ENCODE measurements at places on chromosomes 11 and 22. TPM values are rescaled to one million over a fixed set of nuclear protein-coding genes. Genes with fewer than 3 reads are reported as not detected.

DNA sequence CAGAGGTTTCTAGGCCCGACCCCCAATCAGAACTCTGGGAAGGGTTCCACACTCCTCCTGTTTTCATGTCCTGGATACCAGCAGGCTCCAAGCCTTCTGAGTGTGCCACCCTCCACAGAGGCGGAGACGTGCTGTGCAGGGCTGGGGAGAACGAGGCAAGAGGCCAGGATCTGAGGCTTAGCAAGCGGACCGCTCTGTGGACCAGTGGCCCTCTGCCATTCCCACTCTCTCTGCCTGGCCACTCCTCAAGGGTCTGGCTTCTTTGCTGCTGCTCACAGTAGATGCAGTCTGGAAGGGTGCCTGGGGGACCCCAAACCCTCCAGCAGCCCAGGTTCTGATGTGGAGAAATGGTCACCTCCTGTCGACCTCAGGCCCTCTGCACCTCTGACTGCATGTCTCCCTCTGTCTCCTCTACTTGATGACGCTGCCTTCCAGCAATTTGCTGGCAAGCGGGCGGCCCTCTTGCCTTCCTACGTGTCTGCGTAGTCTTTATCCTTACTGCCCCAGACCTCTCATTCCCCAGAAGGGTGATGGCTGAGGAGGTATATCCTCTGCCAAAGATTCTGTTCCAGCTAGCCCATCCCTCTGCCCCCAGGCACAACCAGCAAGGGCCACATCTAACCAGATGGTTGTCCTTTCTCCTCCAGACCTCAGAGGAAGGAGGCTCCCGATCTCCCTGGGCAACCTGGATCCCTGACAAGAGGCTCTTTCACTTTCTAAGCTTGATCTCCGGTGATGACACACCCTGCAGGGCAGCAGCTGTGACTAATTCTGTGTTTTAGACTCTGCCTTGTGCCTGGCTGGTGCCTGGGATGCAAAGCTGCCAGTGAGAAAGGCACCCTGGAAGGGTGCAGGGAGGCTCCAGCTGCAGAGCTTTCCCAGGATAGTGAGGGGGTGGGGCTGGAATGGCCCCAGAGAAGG, 87.3 kb downstream of the NAT10 start:
- DNase-seq: peak; percentile 70

DNA sequence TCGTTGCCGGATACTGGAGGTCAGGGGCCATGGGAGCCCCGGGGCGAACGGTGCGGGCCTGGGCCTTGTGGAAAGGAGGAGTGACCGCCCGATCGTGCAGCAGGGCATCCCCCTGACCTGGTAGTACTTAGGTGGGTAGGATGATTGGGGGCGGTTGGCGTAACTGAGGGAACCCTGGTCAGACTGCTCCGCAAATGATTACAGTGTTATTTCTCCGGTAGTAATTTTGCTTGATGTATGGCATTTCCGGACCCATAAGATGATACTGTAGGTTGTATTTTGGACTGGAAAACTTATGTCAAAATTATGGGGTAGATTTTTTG, 762 bp downstream of the MTMR3 start:
- no peak for DNase-seq

GRCh38 chr11:109027851-109028250, 363.0 kb downstream of the DDX10 start:
- DNase-seq: no peak

NLRP10 gene
- total RNA-seq: 0.14 TPM

DNA sequence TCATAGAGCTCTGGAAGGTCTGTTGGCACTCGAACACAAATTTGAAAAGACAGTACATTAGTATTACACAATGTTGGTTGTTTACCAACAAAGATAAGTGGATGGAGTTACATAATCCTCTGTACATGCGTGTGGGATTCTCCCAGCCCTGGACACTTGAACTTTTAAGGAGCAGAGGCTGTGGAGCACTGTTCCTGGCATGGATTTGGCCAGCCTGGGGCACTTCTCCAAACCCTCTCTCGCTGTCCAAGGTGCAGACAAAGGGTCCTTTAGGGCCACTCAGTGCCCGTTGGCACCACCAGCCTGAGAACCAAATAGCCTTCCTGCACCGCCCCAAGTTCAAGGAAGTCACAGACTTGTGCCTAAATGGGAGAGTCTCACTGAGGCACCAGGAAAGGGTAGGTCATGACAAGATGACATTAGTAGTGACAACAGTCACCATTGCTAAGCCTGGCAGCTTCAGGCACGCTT, 1.6 kb upstream of the ANO1 start:
- DNase-seq: no peak

MS4A3 gene
- total RNA-seq: not detected

- DNase-seq: no peak
These were observed 1.8 kb downstream of the GALR3 start for GRCh38 chr22:37824674-37825641.

H19 gene
- total RNA-seq: 85.8 TPM

DNA sequence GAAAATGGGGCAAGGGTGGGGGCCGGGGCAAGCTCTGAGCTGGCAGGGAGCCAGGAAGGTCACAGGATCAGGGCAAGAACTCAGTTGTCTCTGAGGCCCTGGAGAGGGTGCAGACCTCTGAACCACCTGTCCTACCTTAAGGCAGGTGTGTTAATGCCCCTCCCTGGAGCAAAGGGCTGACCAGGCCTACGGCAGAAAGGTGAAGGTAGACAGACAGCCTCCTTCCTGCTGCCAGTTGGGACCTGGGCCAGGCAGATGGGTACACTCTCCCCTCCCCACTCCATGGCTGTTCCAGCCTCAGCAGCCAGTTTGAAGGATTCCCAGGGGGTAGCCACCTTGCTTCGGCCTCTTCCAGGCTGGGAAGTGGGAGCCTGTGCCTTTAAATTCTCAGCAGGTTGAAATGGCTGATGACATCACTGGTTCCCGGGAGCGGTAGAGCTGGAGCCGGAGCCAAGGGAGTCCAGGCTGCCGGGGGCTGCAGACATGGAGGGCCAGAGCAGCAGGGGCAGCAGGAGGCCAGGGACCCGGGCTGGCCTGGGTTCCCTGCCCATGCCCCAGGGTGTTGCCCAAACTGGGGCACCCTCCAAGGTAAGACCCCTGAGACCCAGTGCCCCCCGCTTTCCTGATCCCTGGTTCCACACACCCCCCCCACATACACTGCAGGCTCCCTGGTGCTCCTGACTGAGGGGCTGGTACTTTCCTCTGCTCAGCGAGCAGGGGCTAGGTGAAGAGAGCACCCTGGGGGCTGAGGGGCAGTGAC, at the start of gene INPP5J:
TSS of gene INPP5J (plus strand) at position 435 of the 760 bp plus-strand sequence. CDS start at position 484, 49 bp downstream.
- no peak for DNase-seq

DNA sequence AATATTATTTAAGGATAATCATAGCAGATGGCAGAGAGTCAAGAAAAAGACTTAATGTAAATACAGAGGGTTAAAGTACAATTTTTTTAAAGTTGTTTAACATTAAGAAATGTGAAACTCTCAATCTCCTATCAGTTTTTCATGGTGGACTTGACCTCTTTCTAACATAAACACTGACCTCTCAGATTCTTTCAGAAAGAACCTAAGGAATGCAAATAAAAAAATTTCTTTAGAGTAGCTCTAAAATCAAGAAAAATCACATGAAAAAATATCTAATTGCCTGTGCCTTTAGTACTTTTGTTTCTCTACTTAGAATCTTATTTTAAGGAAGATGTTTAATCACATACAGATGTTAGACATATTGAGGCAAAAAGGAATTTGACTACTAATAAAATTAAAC, 12.9 kb downstream of the RNF141 start:
- DNase-seq: no peak

DNA sequence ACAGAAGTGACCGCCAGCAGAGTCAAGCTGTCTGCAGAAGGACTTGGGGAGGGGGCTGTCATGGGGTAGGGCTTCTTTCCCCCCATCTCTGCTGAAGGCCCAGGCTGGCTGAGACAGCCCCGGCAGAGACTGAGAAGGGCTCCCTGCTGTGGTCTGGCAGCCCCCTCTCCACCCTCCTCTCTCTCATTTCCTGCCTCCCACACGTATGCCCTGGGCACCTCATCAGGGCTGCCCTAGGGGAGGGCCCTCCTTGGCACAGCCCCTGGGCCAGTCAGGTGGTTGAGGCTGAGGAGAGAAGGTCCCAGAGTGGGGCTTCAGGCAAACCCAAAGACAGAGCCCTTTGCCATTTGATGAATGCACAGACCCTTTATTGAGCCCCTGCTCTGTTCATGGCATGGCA, 3.6 kb downstream of the RASD2 start:
- no peak for DNase-seq

DNA sequence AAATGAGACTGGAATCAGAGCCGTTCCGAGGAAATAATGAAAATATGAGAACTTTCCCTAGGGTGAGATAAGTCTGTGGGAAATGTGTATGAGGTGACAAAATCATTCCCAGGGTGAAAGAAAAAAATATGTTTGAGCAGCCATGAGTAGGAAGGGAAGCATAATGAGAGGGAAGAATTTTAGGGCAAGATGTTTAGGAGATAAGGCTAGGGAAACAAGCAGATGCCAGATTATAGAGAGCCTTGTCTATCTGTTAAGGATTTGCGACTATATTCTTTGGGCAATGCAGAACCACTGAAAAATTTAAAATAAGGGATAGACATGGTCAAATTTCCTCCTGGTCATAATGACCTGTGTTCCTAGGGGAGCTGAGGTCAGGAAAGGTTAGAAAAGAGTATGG, 54.4 kb downstream of the STIM1 start:
- DNase-seq: no peak

IGLL1 gene
- not detected for total RNA-seq

- DNase-seq: no peak
These were observed 9.5 kb downstream of the PLA2G6 start for GRCh38 chr22:38171927-38172831.

BRSK2 gene
- total RNA-seq: 1.2 TPM
